ENCODE measurements at places on chromosomes 3 and 15.

GRCh38 chr3:11199902-11200845 is 45.9 kb downstream of the HRH1 start:
- DNase-seq: no peak

DNA sequence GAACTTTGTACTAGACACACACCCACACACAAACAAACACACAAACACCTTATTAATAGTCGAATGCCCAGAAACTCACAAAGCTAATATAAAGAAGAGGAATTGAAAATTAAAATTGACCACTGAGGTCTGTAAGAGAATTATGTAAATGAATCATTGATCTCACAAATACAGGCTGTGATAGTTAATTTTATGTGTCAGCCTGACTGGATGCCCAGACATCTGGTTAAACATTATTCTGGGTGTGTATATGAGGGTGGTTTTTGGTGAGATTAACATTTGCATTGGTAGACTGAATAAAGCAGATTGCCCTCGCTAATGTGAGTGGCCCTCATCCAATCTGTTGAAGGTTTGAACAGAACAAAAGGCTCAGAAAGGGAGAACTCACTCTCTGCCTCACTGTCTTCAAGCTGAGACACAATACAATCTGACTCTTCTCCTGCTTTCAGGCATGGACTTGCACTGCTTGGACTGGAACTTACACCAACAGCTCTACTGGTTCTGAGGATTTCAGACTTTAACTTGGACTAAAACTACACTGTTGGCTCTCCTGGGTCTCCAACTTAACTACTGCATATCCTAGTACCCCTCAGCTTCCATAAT is 199.4 kb upstream of the TTC14 start:
- no peak for DNase-seq

GRCh38 chr3:157174290-157174648 is 14.3 kb upstream of the CCNL1 start:
- no peak for DNase-seq

- DNase-seq: no peak
Observed at GRCh38 chr3:184491011-184491576, 70.5 kb upstream of the EPHB3 start.

DNA sequence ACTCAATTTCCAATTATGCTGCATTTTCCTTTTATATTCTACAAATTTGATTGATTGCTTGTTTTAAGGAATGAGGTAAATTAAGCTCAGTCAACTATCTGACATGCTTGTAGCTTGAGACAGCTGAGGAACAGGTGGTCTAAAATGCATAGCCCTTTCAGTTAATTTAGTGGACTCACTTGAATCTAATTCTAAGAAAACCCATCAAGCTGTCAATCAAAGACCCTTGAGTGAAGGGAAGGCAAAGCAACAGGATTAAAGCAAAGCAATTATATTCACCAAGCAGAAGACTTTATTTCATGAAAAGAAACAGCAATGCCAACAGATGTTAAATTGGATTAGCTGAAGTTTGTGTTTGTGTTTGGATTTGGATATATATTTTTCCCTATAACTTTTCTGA is 228.5 kb downstream of the ARPP21 start:
- no peak for DNase-seq

- no peak for DNase-seq
Observed at GRCh38 chr3:167445491-167445890, 28.4 kb downstream of the SERPINI2 start.

GRCh38 chr3:164903820-164904451 is 174.4 kb downstream of the SI start:
- no peak for DNase-seq

GRCh38 chr15:78641749-78642275 is 802 bp upstream of the CHRNB4 start:
- no peak for DNase-seq

DNA sequence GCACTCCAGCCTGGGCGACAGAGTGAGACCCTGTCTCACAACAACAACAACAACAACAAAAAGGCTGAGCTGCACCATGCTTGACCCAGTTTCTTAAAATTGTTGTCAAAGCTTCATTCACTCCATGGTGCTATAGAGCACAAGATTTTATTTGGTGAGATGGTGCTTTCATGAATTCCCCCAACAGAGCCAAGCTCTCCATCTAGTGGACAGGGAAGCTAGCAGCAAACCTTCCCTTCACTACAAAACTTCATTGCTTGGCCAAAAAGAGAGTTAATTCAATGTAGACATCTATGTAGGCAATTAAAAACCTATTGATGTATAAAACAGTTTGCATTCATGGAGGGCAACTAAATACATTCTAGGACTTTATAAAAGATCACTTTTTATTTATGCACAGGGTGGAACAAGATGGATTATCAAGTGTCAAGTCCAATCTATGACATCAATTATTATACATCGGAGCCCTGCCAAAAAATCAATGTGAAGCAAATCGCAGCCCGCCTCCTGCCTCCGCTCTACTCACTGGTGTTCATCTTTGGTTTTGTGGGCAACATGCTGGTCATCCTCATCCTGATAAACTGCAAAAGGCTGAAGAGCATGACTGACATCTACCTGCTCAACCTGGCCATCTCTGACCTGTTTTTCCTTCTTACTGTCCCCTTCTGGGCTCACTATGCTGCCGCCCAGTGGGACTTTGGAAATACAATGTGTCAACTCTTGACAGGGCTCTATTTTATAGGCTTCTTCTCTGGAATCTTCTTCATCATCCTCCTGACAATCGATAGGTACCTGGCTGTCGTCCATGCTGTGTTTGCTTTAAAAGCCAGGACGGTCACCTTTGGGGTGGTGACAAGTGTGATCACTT is 2.0 kb downstream of the CCR5 start:
- DNase-seq: no peak

- peak; percentile 31 for DNase-seq
Observed at GRCh38 chr3:27632431-27633223, 89.5 kb downstream of the EOMES start.

GRCh38 chr3:192857260-192857661 is 60.4 kb downstream of the MB21D2 start:
- no peak for DNase-seq

- DNase-seq: no peak
Observed at GRCh38 chr3:76024640-76025039, 239.3 kb upstream of the ZNF717 start.

GRCh38 chr15:29018120-29018805 is 132.5 kb downstream of the APBA2 start:
- no peak for DNase-seq

DNA sequence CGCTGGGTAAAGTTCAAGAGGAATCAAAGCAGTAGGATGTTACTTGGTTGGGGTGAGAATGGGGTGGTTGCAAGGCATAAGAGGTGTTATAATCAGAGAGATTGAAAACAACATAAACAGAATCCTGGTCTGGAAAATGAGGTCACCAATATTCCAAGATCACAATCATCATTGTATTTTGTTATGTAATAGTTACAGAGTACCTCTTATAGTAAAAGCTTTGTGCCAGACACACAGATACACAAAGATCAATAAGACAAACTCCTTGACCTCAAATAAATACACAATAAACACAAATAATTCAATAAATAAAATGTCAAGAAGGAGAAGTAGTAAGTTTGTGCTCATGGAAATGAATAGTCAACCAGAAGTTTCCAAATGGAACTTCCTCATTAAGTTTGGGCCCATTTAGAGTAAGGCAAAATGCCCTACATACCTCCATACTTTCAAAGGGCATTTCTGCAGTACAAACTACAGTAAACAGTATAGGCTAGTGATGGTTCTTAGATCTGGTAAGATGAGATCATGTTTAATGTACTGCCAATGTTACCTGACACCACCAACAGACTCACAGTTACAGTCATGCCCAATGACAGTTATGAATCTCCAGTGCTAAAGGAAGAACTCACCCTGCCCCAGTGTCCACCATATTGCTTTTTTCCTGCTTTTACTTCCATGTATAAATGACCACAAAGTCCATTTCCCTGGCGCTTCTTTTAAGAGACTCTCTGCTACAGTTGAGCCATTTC is 93.4 kb downstream of the KCNMB2 start:
- DNase-seq: no peak

GRCh38 chr3:101903451-101903871 is 54.1 kb downstream of the NFKBIZ start:
- DNase-seq: no peak

GRCh38 chr3:189238071-189238470 is 66.3 kb downstream of the TPRG1 start:
- no peak for DNase-seq

DNA sequence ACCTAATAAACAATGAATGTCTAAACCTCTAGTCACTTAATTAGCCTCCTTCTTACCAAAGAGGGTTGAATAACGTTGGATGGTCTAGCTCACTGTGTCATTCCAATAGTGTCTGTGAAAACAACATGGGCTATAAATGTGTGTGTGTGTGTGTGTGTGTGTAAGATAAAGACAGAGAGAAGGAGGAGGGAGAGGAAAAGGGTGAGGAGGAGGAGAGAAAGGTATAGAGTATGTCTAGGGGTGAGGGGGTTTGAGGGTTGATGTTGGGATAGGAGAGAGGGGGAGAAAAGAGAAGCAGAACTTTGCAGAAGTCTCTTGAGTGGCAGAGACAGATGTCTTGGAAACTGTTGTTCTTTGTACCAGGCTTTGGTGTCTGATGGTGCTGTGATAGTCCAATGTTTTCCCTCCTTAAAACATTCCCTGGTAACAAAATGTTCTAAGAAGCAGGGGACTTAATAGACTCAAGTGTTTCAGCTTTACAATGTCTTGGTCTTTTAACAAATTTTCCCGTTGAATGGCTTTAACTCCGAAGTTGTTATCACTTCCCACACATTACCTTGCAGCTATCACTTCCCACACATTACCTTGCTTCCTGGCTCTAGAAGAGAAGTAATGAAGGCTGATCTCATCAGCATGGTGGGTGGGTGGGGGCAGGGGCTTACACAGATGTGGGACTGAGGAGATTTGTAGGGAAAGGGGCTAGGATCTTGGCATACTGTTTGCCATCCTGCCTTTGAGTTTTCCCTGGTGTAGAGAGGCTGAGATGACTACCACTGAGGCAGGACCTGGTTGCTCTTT is 57.8 kb upstream of the ETV5 start:
- DNase-seq: no peak

DNA sequence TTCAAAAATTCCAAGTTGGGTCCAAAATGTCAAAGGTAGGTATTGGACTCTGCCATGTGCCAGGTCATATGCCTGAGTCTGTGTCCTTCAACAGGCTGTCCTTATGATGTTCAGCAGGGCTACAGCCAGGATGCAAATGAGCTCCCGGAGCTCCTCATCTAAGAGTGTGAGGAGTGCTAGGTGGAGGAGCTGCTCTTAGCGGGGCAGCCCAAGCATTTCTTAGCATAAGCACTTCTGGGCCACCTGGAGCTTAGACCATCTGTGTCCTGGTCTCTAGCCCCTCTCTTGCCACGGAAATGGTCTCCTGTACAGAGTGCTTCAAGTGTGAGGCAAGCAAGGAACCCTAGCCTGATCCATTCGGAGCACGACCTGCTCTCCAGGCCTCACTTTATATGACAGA is 64.6 kb upstream of the PRR23C start:
- no peak for DNase-seq

- no peak for DNase-seq
Observed at GRCh38 chr15:29589416-29589815, 232.9 kb downstream of the TJP1 start.

DNA sequence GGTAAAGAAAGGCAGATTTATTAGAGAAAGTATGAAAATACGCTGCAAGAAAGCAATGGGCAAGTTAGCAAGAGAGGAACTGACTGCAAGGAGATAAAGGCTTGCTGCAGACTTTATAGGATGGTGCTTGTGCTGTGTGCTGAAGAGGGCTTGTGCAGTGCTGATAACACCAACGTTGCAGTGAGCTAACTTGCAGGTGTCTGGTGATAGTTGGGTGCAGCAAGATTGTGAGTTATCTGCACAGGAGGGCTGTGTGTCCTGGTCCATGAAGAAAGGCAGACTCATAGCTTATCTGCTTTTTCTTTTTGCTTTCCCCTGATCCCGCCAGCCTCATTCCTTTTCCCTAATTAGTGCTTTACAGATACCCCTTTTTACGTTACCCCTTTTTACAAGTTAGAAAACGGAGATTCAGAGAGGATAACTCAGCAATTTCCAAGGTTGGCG is 58.0 kb upstream of the ZNF148 start:
- DNase-seq: no peak

DNA sequence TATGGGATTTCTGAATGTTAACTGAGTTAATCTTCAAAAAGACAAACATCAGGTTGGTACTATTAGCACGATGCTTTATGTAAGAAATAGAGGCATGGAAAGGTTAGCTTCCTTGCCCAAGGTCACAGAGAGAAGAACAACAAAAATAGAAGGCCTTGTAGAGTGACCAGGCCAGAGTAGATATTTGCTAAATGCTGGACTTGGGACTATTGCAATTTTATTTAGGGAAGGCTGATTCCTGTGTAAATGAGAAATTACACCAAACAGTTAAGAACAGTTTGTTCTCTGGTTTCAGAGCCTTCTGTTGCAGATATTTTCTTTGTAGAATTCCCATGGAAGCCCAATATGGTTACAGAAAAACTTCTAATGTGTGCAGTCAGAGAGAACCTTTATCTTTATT is 16.4 kb upstream of the SLITRK3 start:
- DNase-seq: no peak

DNA sequence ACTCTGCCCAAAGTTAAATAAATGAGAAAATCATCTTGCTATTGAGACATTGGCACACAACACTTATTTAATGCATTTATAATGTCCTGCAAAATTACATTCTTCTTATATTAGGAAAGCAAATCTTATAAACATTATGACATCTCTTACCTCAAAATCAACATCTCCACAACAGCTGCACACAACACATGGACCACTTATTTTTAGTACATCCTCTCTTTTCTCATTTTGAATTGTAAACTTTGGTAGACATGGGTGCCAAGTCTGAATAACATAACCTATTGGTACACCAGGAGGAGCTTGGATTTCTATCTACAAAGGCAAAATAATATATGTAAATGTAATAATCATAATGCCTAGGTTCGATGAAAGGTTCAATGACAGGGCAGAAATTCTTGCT is 23.0 kb downstream of the PLSCR1 start:
- DNase-seq: no peak

- DNase-seq: no peak
Observed at GRCh38 chr3:154089421-154090420, 31.5 kb upstream of the ARHGEF26 start.

GRCh38 chr15:70714565-70714964 is 48.8 kb downstream of the UACA start:
- no peak for DNase-seq

- DNase-seq: no peak
Observed at GRCh38 chr3:64651741-64652241, 36.0 kb downstream of the ADAMTS9 start.

- no peak for DNase-seq
Observed at GRCh38 chr3:154022606-154023005, 98.6 kb upstream of the ARHGEF26 start.

DNA sequence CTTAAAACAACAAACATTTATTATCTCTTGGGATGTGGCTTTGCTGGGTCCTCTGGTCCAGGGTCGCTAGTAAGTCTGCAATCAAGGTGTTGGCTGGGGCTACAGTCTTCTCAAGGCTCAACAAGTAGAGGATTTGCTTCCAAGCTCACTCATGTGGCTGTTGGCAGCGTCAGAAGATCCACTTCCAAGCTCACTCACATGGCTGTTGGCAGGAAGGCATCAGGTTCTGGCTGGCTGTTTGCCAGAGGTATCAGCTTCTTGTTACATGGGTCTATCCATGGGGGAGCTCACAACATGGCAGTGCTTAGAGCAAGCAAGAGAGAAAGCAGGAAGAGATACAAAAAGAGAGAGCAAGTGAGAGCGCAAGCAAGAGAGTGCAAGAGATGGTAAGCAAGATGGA is 15.0 kb upstream of the BNC1 start:
- no peak for DNase-seq

GRCh38 chr3:190055773-190056172 is 64.9 kb downstream of the P3H2 start:
- no peak for DNase-seq

All from bone marrow (tissue), 2 donors.